HCT116 (cell line): ENCODE measurements at places on chromosomes 11 and 22. TPM values are rescaled to one million over a fixed set of nuclear protein-coding genes. Genes with fewer than 3 reads are reported as not detected.

Gene OR2AG1
- total RNA-seq = not detected

Gene TYR
- total RNA-seq = not detected

Gene MAP6
- total RNA-seq = not detected

- DNase-seq = no peak
These were observed 97.3 kb downstream of the C11orf87 start for GRCh38 chr11:109519253-109519652.

DNA sequence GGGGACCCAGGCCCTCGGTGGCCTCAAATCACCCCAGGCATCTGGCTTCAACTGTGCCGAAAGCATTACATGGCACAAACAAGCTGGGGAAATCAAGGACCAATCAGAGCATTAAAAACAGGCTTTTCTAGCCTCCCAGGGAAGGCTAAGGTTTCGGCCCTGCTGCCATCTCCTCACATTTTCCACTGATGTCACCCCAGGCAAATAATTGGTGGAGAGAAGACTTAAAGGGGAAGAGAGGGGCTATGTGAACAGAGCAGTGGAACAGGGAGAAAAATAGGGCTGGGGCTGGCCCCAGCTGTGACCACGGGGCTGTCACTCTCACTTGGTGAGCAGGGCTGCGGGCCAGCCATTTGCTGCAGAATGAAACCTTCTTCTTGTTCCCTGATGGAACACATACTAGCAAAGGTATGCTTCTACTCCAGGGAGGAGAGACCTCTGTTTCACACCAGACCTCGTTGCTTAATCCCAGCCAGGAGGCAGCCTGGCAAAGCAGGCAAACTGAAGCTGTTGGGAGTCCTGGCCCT, 581.3 kb downstream of the SOX6 start:
- no peak for DNase-seq

GRCh38 chr11:48104568-48104924, 112.1 kb upstream of the OR4B1 start:
- DNase-seq = no peak

DNA sequence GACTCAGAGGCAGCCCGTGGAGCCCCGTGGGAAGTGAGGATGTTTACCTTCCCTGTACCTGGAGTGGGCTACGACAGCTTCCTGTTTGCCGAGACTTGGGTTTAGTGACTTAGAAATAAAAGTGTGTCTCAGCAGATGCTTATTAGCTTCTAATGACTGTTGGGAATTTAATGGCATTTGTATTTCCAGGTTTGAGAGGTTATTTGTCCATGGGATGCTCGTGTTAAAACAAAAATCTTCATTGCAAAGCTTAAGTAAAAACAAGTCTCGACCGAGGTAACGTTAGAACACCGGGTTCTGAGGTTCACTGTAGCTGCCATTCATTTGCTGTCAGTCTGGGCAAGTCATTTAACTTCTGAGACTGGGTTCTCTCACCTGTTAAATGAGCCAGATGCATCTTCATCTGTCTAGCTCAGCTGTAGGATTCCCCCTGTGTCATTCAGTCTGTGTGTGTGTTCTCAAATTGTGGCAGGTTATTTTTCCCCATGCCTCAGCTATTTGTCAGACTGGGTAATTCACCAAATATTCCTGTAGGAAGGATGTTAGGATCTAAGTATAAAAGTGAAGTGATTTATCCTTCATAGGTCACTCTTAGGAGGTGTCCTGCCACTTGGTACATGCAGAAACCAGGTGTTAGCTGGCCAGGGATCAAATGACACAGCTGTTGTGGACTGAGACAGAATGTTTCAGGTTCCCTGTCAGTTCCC, 791 bp downstream of the EI24 start:
- no peak for DNase-seq

DNA sequence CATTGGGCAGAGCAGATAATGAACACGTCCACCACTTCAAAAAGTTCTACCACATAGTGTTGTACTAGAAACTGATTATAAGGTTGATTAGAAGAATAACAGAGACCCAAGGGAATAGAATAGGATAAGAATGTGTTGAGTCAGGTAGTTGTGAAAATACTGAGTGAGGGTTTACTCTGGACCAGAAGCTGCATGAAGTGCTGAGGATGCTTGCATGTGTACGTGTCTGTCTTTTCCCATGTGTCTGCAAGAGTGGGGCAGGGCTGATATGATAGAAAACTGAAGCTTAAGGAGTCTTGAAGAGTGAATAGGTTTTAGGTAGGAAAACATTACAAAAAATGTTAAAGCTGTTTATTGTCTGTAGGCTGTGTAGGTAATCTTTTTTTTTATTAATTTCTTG, 20.6 kb downstream of the TRPC6 start:
- DNase-seq = no peak

- DNase-seq = peak; percentile 37
These were observed 43.6 kb upstream of the POU2AF1 start for GRCh38 chr11:111422494-111423249.

GRCh38 chr11:116132273-116132978, 628.2 kb upstream of the CADM1 start:
- DNase-seq = no peak

DNA sequence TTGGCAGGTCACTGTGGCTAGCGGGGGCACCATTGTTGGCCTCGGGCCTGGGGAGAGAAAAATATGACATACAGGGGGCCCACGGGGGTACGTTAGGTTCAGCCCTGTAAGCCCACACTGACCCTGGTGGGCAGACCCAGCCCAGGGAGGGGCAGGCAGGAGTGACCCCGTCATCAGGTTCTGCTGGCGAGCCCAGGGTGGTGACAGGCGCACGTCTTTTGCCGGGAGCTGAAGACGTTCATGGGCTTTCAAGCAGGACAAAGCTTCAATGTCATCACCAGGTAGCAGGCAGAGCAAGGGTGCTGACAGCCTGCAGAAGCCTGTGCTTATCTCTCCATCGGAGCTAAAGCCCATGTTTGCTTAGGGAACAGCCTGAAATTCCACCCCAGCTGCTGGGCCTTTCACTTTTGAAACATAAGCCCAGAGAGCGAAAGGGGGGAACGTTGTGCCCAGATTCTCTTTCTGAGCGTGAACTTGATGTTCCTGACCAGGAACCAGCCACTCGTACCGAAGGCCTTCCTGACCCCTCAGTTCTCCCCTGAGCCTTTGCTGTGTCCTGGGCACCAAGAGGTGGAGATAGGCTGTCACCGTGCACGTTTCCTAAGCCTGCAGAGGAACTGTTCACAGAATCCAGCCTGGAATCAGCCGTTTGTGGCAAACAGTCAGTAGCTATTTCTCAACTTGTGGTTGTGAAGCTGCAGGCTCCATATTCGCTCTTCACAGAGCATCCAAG, 74.0 kb upstream of the ATXN10 start:
- no peak for DNase-seq

DNA sequence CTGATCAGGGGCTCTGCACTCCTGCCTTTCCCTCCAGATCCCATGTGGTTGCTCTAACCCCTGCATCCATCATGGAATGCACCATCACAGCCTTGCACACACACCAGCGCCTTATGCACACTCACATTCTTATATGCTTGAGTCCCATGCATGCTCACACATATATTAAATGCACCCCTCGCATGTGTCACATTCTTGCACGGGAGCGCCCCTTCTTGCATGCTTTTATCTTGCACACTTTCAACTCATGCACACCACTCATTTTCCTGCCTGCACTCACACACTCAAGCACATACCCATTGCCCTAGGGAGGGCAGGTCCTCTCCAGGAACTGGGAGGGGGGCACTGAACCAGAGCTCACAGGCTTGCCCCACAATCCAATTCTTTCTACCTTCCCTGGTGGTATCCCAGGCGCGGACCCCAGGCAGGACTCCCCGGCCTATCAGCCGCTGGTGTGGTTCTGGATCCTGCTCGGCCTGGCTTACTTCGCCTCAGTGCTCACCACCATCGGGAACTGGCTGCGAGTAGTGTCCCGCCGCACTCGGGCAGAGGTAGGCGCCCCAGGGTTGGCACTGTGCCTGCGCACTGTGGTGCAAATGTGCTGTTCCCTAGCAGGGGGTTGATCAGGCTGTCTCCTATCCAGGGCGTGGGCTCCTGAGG, 2.3 kb upstream of the CATSPERZ start:
- no peak for DNase-seq

GRCh38 chr11:40302669-40303068, 1156.8 kb downstream of the LRRC4C start:
- no peak for DNase-seq

DNA sequence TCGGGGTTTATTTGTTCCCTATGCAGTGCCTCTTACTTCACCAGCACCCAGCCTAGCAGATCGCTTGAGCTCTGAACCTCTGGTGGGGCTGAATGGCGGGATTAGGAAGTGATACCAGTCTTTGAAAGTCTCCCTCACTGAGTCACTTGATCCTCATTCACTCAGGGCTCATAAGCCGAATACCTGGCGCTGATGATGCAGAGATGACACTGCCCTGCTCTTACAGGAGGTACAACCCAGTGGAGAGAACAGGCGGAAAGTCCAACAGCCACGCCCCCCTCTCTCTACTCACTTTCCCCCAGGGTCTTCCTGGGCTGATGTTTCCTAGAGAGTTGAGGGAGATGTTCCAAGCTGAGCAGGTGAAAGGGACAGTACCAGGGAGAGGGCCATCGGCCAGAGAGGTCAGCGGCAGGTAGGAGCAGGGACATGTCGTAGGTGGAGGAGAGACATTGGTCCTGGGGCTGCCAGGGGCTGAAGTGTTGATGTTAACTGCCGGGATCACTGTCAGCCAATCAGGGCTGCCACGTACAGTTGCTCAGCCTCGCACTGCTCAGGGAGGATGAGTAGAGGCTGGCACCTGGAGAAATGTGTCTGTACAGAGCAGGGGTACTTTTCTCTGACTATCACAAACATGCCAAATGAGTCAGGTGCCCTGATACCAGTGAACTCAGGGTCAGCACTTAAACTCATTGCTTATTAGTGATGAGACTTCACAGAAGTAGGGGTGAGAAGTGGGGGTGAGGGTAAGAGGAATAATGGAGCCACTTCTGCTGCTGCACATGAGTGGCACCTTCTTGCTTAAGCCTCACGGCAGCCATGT, 9.9 kb upstream of the APOBEC3A start:
- no peak for DNase-seq
